ENCODE measurements at places on chromosomes 4 and X.

DNA sequence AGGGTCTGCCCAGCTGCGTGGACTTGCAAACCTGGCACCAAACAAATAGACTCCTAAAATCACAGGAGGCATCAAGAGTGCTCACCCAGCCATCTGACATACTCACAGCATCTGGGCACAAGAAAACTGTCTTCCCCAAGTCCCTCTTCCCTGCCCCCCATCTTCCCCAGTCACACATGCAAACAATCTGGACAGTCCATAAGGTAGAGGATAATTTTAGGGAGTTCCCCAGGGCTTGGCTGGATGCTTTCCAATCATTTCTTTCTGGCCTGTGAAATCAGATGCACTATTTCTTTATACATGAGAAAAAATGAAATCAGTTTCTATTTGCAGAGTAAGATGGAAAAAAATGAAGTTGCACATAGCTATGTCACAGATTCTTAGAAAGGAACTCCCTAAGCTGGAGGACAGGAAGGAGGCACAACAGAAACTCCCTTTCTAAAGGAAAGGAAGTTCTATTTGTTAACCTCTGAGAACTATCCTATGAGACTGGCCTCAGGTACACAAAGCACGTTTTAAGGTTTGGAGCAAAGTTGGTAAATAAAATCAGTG lies 342.3 kb downstream of the HNRNPD start:
- no peak for DNase-seq

- DNase-seq = no peak
Observed at GRCh38 chrX:14916017-14916674, 42.9 kb downstream of the MOSPD2 start.

DNA sequence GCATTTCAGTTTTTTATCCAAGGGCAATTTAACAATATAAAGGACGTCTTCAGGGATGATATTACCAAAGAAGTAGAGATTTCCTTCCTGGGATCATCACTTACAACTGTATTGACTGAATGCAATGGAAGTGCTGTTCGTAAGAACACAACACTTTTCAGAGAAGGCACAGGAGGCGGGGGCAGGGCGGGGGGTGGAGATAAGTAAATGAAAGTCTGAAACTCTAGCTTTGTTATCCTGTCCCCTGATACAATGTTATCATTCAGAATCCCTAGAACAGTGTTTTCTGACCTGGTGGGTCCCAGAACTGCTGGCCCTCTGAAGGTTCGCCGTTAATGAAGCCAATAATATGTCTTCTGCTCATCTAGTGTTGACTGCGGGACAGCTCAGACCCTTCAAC lies 124.6 kb downstream of the NSUN7 start:
- no peak for DNase-seq

DNA sequence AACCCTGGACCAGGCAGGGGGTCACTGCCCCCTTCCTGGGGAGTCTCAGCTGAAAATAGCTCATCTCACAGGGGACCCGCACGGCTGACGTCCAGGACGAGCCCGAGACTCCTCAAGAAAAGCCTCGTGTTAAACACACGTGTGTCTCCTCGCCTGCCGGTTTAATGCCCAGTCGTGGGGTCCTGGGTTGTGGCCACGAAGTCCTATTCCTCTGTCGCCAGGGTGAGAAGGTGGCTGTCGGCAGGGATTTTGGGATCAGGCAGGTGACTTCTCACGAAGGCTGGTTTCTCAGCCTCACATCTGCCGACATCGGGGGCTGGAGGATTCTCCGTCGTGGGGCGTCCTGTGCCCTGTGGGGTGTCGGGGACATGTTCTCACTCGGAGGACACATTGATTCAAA lies 44.3 kb upstream of the PPP2R3B start:
- no peak for DNase-seq

GRCh38 chrX:128021566-128021965 lies 30.6 kb downstream of the ACTRT1 start:
- no peak for DNase-seq

DNA sequence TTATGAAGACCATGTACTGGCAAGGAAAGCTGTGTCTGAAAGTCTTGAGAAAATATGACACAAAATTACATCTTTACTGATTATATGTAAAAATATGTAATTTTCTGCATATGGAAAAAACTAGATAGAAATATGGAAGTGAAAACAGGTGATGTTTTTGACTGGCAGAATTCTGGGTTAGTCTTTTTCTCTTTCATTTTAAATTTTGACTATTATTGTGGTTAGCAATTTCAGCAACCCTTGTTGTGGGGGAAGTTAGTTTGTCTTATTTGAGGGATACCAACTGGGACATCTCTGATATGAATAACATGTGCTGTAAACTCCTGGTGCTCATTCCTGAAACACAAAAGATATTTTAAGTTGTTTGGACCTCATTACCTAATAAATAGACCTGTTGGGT lies 49.9 kb upstream of the CPEB2 start:
- DNase-seq = no peak

DNA sequence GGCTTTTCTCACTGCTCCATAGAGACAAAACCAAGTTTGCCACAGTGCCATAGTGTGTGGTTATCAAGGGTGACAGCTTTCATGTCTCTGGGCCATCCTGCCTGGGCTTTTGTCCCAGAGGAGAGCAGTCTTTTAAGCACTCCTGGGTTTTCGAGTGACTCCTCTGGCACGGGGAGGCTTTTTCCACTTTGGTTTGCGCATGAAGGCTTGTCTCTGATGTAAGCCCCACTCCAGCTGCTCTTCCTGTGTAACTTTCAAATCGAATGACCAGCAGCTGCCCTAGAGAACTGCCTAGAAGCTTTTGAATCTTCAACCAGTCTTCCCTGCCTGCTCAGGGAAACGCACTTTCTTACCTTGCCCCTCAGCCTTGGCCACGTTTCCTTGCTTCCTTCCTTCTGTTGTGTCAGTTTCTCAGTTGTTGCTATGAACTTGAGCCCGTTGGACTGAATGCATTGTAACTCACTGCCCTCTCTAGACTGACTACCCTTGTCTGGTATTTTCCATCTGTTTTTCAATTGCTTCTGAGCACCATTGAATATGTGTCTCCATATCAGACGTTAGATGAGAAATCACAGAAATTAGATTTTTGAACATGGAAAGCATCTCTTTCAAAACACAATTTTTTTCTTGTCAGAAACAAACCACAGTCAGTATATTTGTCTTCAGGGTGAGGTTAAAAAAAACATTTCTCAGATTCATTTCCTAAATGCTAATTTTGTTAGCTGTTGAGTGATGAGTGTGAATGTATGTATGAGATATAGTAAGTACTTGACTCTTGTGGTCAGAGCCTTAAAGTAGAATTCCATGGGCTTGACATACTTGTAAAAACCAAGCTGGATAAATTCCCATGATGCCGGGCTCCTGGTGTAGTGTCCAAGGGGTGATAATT lies 45.3 kb downstream of the SLC9A6 start:
- DNase-seq = peak; percentile 73

DNA sequence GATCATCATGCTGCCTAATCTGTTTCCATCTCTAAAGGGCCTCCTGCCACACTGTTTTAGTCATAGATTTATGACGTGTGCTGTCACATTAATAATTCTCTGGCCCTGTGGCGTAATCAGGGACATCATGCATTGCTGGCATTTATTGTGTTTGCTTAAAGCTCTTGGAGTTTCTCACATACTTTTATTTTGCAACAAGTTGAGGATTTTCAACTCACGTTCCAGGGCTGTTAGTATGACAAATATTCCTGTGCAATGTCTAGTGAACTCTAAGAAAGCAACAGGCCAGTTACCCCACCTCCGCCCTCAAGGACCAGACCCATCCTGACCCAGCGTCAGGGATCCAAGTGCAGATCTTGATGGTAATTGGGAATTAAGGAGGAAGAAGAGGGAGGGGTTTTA lies 7.8 kb upstream of the PIGA start:
- DNase-seq = peak; percentile 28

GRCh38 chr4:165106518-165106917 lies 6.1 kb downstream of the TMEM192 start:
- DNase-seq = no peak

DNA sequence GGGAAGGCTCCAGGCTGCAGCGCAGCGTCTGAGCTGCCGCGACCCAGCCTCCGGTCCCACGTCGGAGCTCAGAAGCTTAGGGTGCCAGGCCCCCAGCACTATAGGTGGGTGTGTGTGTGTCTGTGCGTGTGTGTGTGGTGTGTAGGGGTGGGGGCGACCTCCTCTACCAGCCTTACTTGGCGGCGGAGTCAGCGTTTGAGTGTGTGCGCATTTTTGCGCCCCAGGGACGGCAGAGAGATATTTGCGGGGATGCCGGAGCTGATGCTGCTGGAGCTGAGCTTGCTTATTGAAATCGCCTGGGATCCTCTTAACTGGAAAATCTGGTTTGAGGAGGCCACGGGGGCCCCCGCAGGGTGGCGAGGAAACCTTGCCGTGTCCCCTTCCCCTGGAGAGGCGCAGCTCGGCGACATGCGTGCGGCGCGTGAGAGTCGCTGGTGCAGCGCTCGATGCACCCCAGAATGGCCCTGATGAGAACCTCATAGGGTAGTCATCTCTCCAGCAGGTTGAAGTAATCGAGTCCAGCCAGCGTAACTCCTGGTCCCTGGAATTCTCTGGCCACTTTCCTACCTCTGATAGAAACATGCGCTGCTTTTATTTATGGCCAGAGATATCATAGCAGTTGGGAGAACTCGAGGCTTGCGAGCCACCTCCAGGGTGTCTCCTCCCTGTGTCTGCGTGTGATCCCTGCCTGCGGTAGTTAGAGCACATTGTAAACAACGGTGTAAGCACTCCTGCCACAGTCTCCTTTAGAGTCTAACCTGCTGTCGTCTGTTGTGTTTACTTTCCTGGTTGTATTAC lies 2.7 kb downstream of the ADGRL3 start:
- no peak for DNase-seq

GRCh38 chr4:86443495-86443894 lies 83.6 kb upstream of the MAPK10 start:
- DNase-seq = no peak

GRCh38 chr4:47122592-47123291 lies 91.4 kb downstream of the GABRB1 start:
- DNase-seq = peak; percentile 66

DNA sequence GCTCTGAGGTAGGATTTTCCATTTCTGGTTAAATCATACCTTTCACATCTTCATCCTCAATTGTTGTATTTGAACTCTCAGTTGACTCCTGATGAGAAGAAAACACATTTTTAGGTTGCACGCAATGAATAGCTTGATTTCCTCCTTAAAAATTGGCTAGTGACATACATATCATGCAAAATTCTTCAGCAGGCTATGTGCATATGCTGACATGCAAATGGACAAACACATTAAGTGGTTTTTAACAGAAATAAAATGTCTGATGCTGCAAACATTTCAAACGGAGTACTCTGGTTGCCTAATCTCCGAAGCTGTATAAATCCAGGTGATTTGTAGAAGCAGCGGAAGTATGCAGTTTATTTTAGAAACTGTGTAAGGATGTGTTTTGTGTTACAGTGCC lies 261.1 kb downstream of the CAMK2D start:
- DNase-seq = no peak

DNA sequence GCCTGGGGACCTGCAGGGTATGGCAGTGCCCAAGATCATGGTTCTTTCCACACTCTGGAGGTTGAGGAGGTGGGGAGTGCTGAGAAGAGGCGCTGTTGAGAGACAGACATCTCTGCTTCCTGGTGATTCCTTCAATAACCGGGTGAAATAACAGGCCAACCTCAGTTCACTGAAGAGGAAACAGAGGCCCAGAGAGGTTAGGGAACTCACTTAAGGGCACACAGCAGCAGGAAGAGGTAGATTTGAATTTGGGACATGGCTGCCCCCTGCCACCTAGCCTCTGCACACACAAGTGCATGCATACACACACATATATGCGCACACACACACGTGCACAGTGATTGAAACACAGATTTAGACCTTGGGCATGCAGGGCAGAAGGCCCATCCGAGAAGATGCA lies 24.9 kb upstream of the HMX1 start:
- no peak for DNase-seq

- no peak for DNase-seq
Observed at GRCh38 chrX:39693298-39693697, 404.5 kb downstream of the BCOR start.

DNA sequence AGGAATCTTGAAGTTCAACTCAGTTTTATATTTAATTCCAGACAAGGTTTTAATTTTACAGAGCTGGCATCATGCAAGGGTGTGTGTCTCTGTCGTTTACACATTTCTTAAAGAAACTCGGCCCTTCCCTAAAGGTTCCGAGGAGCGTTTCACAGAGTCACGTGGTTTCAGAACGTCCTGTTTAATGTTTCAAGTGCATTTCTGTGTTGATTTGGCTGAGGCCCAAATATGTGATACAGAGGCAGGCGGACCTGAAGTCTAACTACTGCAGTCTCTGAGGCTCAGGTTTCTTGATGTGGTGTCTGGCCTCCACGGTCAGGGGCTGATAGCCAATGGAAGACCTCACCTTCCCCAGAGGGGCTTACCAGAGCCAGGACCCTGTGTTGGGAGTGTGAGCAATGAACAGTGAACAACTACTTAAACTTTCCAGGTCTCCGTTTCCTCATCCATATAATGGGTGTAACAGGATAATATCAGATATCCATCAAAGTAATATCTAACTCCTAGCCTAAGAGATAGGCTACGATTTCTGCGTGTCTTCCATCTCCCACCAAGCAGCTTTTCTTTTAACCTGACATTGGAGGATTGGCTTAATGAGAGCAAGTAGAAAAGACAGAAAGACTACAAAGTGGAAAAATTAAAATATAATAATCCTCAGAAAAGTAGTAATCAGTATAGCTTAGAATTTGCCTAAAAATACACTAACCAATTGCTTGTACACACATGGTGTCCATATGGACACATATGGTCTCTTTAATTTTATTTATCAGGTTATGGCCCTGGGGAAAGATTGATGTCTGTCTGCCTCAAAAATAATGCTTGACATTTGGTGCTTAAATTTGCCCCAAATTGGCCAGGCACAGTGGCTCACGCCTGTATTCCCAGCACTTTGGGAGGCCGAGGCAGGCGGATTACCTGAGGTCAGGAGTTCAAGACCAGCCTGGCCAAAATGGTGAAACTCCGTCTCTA lies 50.0 kb upstream of the TRIM2 start:
- no peak for DNase-seq

DNA sequence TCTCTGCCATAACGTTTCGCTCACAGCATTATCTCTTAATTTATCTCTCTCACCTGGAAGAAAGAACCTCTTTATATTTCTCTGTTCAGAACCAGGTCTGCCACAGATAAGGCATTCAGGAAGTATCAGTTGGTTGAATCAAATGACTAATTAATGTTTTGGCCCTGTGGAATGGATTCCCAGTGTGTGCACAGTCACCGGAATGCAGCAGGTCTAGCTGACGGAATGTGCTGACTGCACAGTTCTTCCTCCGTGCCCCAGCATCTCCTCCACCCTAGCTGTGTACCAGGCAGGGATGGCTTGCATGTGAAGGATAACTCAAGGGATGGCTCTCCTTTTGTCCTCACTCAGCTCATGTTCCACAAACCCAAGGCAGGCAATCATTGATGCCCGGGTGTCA lies 141.8 kb upstream of the MSX1 start:
- no peak for DNase-seq

DNA sequence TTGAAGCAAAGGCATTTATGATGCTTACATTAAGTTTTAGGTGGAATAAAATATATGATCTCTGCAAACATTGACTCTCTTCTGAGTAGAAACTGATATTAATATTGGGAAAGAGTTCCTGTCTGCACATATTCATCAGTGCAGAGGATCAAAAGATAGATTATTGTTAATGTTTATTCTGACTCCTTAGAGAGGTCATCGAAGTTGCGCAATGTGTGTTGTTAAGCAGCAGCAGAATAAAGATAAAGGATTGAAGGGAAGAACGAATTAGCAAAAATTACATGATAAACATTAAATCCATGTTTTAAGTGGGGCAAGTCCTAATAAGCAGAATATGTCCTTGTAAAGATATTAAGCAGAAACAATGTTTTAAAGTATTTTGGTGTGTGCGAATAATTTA lies 72.6 kb upstream of the MBNL3 start:
- no peak for DNase-seq
